Activated T-helper 1 cell treated with Interleukin-2 at 50 U/mL for 16 hours (primary cell): ENCODE measurements at places on chromosomes 5 and 9.

- no peak for DNase-seq
These were observed 52.5 kb downstream of the FNBP1 start for GRCh38 chr9:129990269-129991010.

GRCh38 chr5:77444356-77444755 lies 47.8 kb downstream of the WDR41 start:
- no peak for DNase-seq

DNA sequence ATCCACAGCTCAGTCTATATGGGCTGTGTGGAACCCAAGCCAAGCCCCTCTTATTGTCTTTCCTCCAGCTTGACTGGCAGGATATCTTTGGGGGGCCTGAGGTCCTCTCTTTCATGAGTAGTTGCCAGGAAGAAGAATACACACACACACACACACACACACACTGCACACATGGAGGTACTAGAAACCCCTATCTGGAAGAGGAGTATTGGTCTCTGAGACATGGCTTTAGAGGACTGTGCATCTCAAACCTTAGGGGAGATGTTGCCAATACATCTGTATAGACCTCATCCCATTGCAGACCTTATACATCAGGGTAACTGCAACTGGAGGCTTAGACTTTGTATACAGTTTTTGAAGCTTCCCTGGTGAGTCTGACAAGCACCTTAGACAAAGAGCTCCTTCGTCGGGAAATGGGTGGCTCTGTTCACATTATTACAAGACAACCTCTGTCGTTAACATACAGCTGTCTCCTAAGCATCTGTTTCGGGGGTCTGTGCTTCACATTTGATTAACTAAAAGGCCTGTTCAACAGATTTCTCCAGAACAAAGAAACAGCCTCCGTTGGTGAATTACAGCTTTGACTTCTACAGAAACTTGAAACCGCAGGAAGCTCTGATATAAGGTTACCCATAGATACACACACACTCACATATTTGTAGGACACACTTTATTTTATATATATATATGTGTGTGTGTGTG lies 5.5 kb upstream of the ENTREP1 start:
- no peak for DNase-seq

DNA sequence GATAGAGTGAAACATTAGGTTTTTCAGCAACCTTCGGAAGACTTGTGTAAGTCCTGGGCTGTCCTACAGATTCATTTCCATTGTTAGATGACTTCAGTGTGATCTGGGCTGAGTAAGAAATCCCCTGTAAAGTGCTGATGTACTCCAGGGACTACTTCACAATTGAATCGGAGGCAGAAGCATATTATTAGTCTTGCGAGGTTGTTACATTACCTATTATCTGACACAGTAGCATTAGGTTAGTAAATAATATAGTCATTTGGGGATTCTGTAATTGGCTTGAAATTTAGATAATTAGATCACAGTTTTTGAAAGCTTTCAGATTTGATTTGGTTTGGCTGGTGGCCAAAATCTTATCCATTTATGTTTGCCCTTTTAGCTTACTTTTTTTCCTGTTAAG lies 62.4 kb downstream of the DMRT1 start:
- DNase-seq = no peak

DNA sequence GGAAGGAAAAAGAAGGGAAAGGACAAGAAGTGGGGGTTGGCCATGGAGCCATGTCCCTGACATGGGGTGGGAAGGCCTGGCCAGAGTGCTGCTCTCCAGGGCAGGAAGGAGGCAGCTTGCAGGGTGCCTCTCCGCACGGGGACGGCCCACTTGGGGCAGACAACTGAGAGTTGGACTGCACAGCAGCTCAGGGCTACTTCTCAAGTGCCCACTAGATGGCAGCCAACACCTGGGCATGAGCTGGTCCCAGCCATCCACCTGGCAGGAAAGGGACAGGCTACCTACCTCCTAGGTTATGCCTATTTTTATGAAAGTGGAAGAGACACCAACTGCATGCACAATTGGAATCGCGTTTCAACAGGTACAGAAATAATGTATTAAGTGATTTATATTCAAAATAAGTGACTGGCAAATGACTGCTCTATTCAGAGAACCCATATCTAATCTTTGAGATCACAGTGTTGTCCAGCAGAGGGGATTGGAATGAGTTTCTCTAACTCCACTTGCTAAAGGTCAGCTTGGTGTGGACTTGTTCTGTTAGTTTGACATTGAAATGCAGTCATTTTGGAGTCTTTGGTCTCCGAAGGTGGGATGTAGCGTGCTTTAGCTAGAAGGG lies 113.4 kb downstream of the SYK start:
- DNase-seq = peak; percentile 48

GRCh38 chr5:34488984-34489383 lies 167.1 kb upstream of the RAI14 start:
- DNase-seq = no peak

- no peak for DNase-seq
These were observed 468.5 kb downstream of the NFIB start for GRCh38 chr9:13845460-13845859.
